Right hindlimb (tissue), 1 donor: ENCODE measurements at places on chromosomes 12 and 14.

GRCh38 chr14:54798465-54799124 is 104.0 kb downstream of the GCH1 start:
- DNase-seq: no peak

- no peak for DNase-seq
These were observed 9.1 kb downstream of the GATC start for GRCh38 chr12:120455302-120455701.

DNA sequence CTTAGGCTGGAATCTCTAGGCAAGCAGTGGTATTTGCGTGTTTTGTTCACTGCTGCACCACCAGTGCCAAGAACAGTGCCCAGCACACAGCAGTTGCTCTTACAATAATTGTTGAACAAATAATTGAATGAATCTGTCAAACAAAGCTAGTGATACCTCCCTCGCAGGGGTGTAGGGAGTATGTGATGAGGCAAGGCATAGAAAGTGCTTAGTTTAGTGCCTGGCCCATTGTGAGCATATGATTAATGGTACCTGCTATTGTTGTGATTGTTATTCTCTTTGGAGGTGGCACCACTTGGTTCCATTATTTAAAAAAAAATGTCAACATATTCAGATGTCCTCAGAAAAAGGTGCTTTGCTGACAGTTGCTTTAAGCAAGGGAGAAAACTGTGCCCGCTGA is 210.1 kb upstream of the TBX3 start:
- DNase-seq: no peak

DNA sequence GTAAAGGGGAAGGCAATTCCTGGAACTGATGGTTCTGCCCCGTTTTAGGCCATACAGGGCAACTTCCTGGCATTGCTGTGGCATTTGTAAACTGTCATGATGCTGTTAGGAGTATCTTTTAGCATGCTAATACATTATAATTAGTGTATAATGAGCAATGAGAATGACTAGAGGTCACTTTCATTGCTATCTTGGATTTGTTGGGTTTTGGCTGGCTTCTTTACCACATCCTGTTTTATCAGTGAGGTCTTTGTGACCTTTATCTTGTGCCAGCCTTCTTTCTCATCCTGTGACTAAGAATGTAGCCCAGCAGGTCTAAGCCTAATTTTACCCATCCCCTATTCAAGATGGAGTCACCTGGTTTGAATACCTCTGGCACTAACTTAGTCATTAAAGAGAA is 51.2 kb downstream of the TESPA1 start:
- no peak for DNase-seq
